ENCODE measurements at places on chromosomes 7 and 10.

DNA sequence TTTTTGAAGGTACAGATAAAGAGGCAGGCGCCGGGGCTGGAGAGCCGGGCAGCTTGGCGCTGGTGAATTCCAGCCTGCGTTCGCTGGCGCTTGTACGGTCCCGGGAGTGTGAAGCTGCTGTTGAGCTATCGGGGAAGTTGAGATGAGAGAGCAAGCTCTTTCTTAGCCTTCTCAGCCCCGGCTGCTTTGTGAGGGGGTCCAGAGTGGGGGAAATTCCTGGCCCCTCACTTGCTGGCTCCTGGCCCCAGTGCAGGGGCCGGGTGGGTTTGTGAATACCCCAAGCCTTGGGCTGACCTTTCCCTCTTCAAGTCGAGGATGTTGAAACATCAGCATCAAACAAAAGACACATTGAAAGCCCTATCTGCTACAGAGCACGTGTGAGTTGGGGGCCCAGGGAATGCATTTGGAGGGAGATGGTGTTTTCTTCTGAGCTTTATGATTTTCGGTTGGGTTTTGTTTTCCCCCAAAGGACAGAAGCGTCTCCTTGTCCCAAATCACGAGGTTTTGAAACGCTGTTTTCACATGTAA, 2.7 kb downstream of the ZMIZ1 start:
- DNase-seq: no peak

GRCh38 chr7:152086513-152086912, 61.0 kb downstream of the GALNT11 start:
- no peak for DNase-seq

DNA sequence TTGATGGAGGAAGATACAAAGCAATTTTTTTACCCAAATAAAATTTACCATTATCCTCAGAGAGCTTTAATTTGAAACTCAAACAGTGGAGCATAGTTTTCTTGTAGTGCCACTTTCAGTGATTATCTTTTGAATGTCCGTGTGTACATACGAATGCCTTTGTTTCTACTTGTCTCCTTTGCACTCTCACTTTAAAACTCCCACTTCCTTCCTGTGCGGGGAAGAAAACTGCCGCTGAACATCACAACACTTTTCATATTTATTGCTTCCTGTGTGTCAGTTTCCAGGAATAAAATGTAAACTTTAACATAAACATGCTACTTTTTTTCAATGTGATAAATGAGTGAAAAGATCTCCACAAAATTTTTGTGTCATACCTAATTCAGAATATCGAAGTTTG, 102.4 kb downstream of the SEMA3A start:
- no peak for DNase-seq

DNA sequence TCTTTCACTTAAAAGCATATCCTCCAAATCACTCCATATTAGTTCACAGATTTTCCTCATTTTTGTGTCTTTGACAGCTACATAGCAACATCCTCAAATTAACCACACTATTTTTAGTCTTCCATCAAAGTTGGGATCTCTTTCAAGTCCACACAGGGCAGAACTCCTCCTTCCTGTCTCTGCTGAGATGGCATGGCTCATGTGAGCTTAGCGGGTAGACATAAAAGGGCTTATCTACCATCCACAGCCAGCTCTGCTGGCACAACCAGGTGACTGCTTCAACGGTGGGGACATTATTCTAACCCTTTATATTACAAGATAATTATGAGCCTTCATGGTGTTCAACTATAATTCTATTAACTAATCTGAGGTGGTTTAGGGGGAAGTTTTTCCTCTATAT, 35.5 kb downstream of the ICA1 start:
- DNase-seq: no peak

- no peak for DNase-seq
Observed at GRCh38 chr7:137695942-137696341, 150.8 kb downstream of the DGKI start.

GRCh38 chr7:99623702-99624447, 7.1 kb downstream of the ZSCAN25 start:
- no peak for DNase-seq

GRCh38 chr10:54120806-54121205, 680.2 kb downstream of the PCDH15 start:
- no peak for DNase-seq

GRCh38 chr10:15718694-15719048, 1.1 kb downstream of the ITGA8 start:
- no peak for DNase-seq

DNA sequence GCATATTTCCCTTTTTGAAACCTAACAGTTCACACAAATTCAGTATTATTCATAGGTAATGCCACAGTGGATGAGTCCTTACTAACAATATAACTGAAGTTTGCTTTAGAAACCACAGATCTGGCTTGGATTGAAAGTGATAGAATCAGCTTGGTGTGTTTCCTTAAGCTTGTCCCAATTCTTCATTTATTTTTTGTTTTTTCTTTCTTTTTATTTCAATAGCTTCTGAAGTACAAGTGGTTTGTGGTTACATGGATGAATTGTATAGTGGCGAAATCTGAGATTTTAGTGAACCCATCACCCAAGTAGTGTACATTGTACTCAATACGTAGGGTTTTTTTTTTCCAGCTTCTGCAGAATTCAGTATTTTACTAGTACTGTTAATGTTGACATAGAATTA, 518.2 kb upstream of the SEMA3D start:
- DNase-seq: no peak

- DNase-seq: no peak
Observed at GRCh38 chr7:100670074-100670473, 3.5 kb upstream of the GNB2 start.

DNA sequence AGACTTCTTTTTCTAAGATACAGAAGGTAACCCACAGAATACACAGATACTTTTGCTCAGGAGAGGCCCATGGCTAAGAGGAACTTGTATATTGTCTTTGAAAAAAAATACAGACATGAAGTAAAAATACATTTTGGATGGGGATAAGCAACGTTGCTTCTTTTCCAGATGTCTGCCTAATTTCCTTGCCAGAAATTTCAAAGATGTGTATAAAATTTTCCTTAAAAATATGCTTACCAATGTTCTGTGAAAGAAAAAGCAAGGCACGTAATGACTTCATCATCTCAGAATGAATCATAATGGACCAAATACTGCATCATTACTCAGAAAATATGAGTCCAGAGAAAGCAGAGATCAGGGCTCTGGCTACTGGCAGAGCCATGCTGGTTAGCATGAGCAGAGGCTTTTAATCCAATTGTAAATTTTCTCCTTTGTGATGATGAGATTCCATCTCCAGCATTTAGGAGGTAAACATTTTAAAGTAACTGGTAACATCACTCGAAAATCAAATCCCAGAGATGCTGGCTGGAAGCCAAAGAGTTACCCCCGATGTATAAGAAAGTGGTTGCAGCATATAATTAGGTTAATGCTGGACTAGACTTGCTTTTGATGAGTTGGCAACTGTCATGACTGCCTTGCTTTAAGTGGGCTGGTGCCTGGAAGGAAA, 272.5 kb downstream of the SEMA3A start:
- no peak for DNase-seq

DNA sequence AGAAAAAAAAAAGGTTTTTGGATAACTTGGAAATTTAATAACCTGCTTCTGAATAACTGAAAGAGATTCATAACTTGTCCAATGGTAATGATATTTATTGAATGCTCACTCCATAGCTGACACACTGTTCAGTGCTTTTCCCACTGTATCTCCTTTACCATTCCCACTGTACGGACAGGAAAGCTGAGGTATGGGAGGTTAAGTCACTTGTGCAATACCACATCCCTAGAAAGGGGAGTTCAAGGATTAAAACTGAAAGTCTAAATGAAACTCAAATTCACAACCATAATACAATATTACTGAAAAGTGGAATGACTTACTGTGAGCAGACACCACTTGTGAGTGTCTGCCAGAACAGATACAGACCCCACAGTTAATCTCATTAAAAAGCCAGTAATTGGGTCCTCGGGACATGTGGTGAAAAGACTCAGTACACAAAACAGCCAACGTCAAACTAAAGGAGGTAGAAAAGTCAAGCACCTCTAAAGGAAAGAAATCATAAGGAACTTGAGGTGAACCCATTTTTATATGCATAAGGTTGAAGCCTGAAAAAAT, 13.8 kb upstream of the RHOBTB1 start:
- DNase-seq: no peak

DNA sequence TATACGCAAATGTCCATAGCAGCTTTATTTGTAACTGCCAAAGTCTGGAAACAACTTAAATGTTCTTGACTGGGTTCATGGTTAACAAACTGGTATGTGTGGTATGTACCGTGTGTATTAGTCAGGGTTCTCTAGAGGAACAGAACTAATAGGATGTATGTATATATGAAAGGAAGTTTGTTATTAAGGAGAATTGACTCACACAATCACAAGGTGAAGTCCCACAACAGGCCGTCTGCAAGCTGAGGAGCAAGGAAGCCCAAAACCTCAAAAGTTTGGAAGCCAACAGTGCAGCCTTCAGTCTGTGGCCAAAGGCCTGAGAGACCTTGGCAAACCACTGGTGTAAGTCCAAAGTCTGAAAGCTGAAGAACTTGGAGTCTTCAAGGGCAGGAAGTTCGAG, 66.8 kb downstream of the TMEM168 start:
- no peak for DNase-seq

- no peak for DNase-seq
Observed at GRCh38 chr7:41869997-41870396, 167.1 kb upstream of the INHBA start.

DNA sequence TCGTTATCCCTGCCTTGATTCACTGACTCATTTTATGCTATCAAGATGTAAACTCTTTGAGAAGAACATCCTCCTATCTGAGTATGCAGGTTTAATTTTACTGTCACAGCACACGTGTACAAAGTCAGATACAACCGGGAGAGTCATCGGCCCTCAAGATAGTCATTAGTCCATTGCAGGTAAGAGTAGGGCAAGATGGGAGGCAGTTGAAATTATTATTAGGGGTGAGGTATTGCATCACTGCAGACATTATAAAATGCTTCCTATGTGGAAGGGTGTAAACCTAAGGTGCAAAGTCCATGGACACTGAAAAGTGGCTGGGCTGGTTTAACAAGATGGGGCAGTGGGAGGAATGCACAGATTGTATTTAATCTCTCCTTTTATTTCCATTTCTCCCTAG, 113.7 kb downstream of the ARL4A start:
- DNase-seq: no peak

GRCh38 chr7:70712942-70713341, 419.0 kb upstream of the GALNT17 start:
- no peak for DNase-seq

GRCh38 chr10:127612-128432, 7.4 kb upstream of the ZMYND11 start:
- DNase-seq: no peak

GRCh38 chr10:132299371-132300336, 8.1 kb downstream of the STK32C start:
- no peak for DNase-seq

GRCh38 chr10:18822156-18822555, 162.9 kb downstream of the ARL5B start:
- peak; percentile 40 for DNase-seq

- DNase-seq: peak; percentile 78
Observed at GRCh38 chr10:122648599-122649428, 50.8 kb downstream of the C10orf120 start.

- DNase-seq: peak; percentile 31
Observed at GRCh38 chr10:49512121-49512809, 26.7 kb downstream of the ERCC6 start.

DNA sequence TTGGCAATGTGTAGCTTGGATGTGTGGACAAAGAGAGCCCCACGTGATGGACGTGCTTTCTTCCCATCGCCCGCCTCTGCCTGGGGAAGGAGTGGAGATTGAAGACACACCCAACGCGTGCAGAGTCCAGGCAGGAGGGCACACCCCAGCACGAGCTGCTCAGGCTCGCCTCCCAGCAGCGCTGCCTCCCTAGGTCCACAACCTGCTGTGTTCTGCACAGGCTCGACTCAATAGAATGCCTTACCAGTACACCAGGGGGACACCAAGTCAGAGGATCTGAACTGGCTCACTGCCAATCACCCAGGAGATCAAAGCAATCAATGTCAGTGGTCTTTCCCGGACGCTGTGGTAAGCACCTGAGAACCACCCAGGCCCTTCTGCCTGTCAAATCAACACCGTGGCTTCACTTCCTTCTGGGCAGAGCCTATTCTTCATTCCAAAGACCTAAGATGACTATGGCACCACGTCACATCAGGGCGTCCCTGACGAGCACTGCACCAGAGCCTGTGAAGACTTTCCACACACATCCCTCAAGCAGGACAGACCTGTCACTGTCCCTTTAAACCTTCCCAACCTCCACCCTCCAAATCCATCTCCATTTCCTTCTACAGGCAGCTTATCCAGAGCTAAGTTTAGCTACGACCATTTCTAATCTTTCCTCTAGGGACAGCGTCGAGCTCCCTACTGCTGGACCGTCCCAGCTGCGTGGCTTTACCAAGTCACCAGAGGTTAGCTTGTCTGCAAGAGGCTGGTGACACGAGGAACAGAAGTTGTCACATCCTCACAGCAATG, 72.3 kb downstream of the AMZ1 start:
- DNase-seq: peak; percentile 72

DNA sequence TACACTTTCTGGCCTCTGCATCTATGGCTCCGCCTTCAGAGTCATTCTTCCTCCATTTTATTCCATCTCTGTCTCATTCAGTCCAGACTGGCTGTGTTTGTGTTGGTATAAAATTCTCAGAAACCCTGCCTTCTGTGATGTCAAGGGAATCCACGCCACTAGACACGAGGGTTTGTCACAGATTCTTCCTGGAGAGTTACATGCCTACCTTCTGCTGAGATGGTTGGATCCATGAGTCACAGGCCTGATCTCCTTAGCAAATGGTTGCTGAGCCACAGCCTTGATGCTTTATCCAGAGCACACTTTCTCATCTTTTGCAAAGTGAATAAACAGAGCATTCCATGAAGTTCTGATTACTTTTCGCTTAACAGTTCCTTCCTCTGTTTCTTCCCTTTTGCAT, 35.9 kb upstream of the TSPAN33 start:
- no peak for DNase-seq

GRCh38 chr10:121414366-121415062, 183.7 kb downstream of the FGFR2 start:
- DNase-seq: no peak

DNA sequence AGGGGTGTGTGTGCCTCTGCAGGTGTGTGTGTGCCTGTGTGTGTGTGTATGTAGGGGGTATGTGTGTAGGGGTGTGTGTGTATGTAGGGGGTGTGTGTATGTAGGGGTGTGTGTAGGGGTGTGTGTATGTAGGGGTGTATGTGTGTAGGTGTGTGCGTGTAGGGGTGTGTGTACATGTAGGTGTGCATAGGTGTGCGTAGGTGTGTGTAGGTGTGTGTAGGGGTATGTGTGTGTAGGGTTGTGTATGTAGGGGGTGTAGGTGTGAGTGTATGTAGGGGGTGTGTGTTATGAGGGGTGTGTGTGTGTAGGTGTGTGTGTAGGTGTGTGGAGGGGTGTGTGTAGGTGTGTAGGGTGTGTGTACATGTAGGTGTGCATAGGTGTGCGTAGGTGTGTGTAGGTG, 48.6 kb upstream of the PSMG3 start:
- no peak for DNase-seq

GRCh38 chr7:96870185-96870584, 135.2 kb upstream of the DLX6 start:
- no peak for DNase-seq

GRCh38 chr10:76969366-76969948, 668.2 kb downstream of the KCNMA1 start:
- DNase-seq: peak; percentile 26

All from iPS-NIHi11 (cell line).